ENCODE measurements at places on chromosomes 5 and 9.
A peak's percentile ranks its signal among the peaks of the same experiment; 100 is the strongest.

- no peak for DNase-seq
Measured at GRCh38 chr5:77229887-77230286, 19.4 kb downstream of the PDE8B start.

DNA sequence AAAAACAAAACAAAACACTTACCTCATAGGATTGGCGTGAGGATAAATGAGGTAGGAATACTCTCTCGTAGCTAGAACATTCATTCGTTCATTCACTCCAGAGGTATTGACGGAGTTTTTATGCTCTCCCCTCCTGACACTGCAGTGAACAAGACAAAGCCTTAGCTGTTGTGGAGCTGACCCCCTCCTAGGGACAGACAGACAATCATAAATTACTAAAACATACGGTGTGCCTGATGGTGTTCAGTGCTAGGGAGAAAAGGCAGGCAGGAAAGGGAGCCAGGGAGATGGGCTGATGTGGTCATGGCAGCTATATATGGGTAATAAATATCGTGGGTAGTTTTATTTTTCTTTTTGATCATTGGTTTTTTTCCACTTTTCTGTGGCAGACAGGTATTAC lies 5.7 kb upstream of the BRD3 start:
- no peak for DNase-seq

DNA sequence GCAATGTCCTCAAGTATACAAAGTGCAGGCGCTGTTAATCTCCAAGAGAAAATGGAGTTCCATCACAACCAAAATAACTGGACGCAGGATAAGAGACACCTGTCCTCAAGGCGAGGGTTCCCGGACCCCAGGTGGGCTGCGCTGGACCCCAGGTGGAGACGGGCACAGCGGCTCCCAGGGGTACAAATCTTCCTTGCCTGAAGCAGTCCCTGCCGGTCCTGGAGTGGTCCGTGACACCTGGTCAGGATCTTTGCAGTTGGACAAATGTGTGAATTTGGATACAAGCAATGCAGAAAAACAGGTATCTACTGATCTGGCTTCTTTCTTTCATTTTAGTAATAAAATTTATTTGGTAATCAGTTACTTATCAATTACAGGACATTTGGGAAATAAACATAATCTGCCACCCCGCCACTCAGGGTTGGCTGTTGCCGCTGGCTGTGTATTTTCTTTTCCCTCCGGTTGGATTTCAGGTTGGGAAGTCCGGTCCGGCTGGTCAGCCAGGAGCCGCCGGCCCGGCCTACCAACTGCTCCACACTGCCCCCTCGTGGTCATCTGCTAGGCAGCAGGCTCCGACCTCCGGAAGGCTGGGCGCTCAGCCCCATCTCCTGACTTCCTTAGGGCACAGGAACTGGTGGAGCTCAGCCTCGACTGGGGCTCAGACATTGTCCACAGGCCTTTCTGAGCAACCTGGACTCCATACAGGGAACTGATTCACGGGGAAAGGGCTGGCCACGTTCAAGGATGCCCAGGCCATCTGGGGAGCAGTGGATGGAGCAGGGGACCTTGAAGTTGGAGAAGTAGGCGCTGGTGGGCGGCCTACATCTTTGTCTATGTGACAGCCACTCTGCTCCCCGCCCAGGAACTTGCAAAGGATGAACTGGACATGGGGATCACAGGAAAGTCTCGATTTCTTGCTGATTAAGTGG lies 43.4 kb downstream of the NXNL2 start:
- peak; percentile 74 for DNase-seq

GRCh38 chr9:100186356-100186755 lies 87.3 kb downstream of the INVS start:
- no peak for DNase-seq

- no peak for DNase-seq
Measured at GRCh38 chr5:135442431-135443160, 4.6 kb downstream of the DCANP1 start.

- DNase-seq, result no peak
Measured at GRCh38 chr5:37886242-37886905, 46.5 kb upstream of the GDNF start.

DNA sequence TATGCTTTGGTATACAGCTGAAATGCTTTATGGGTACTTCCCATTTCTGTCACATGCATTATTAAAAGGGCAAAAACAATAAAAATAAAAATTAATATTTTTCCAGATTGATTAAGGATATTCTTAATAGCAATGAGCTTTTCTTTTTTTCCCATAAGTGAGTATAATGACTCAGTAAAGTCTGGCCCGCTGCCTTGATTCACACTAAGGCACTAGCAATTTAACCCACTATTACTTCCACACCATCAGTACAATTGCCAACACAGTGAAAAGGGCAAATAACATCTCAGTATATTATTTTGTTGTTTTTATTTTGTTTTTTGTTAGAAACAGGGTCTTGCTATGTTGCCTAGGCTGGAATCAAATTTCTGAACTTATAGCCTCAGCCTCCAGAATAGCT lies 150.1 kb downstream of the RNF180 start:
- no peak for DNase-seq

DNA sequence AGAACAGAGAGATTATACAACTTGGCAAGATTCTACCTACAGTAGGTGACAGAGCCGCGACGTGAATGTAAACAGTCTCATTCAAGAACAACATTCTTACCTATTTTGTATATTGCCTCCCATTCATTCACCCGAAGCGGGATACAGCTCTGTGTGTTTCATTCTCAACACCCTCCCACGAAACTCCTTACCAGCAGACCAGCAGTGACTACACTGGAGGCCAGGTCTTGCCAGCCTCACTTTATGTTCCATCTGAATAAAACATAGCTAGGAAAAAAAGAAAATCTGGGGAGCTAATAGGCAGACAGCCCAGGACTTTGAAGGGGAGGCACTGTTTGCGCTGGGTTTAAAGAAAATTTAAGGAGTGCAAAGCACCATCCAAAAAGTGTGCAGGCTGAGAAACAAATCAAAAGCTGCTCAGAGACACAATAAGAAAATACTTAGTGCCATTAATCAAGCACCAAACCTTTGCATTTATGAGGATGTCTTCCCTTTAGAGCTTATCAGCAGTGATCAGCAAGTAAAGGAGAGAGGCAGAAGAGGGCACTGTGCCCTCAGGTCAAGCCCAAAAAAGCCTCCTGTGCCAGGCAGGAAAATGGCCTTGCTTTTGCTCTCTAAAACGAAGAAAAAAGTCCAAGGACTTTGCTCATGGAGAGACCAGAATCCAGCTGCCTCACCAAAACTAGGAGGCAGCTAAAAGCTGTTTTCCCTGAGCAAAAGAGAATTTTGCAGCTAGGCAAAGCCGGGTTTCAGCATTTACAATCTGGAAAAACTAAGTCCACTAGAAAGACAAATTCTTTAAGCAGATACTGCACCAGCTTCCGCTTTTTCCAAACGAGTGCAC lies 295.1 kb downstream of the BNC2 start:
- DNase-seq, result peak; percentile 30

- DNase-seq, result no peak
Measured at GRCh38 chr5:180160215-180160614, 48.8 kb downstream of the RASGEF1C start.

DNA sequence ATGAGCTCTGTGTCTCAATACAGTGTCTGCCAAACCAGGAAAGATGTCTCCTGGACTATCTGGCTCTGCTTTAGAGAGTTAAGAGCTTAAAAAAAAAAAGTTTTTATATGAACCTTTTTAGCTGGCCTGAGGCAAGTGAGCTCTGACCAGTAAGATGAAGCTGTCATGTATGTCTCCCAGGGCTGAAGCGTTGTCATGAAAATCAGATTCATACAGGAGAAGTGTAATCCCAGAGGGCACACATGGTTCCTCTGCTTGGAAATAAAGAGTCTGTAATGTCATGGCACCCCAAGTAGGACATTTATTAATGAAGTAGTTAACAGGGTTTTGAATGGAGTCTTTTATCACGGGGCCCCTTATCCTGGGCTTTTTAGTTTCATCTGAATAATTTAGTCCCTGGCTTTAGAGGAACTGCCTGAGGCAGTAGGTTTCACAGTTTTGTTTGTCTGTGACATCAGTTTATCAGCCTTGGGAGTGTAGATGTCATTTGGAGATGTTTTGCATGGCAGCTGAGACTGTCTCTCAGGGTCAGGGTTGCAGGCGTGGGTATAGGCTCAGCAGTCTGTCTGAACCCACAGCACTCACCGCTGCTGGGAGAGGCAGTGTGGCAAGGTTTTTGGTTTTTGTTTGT lies 223.3 kb downstream of the DIRAS2 start:
- DNase-seq, result peak; percentile 58

- DNase-seq, result peak; percentile 95
Measured at GRCh38 chr9:128683340-128684064, 5.5 kb upstream of the SET start.

- DNase-seq, result no peak
Measured at GRCh38 chr9:3528451-3528850, 2.6 kb upstream of the RFX3 start.

DNA sequence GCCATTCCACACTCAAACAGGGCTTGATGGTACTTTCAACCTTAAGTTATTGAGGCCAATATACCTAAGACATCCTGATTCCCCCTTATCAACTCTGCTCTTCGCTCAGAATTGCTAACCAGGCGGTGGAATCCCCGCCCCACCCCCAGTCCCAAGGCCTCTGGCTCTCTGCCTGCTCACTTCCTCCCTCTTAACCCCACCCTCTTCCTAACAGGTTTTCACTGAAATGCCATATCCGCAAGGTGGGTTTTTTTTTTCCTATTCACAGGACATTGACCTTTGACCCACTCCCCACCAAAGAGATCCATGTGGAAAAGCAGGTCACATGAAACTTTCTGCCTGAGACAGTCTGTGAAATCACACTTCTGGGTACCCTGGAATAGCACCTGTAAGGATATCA lies 66.6 kb upstream of the IFNK start:
- DNase-seq, result peak; percentile 67

GRCh38 chr9:79572032-79572607 lies 355 bp downstream of the TLE4 start:
- DNase-seq, result no peak

- DNase-seq, result no peak
Measured at GRCh38 chr5:161403996-161404395, 142.5 kb downstream of the GABRB2 start.

DNA sequence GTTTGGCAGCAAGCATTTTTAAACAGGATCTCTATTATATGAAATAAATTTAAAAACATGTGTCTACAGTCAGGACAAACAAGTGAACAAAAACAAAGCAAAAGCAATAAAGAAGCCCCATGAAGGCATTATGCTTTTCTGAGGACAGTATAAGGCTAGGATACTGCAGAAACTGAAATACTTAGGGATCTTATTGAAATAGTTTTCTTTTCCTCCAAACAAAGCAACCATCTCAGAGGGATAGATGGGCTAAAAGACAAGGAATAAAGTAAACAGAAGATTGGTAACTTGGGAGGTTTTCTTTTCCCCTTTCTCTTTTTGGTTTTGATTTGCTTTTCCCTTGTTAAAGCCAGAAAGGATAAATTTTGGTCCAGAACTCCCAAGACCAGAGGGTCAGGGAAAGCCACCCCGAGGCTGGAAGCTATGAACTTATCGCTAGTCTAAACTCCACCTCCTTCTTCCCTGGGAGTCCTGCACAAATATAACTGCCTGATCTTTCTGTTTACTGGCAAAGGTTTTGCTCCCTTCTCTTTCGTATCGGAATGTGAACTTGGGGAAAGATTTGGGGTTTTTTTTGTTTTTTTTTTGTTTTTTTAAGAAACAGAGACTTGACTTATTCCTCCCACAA lies 164.0 kb downstream of the GHR start:
- DNase-seq, result no peak

DNA sequence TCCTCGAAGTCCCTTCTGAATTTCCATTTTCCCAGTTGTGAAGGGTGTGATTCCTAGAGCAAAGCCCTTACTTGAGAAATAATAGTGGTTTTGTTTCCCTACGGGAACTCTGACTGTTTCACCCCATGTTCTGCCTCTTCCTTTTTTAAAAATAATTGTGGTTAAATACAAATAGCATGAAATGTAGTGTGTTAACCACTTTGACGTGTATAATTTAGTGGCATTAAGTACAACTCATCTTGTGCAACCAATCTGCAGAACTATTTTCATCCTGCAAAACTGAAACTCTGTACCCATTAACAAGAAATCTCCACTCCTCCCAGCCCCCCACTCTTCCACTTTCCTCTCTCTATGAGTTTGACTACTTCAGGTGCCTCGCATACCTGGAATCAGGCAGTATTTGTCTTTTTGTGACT lies 35.6 kb upstream of the HAND1 start:
- no peak for DNase-seq

DNA sequence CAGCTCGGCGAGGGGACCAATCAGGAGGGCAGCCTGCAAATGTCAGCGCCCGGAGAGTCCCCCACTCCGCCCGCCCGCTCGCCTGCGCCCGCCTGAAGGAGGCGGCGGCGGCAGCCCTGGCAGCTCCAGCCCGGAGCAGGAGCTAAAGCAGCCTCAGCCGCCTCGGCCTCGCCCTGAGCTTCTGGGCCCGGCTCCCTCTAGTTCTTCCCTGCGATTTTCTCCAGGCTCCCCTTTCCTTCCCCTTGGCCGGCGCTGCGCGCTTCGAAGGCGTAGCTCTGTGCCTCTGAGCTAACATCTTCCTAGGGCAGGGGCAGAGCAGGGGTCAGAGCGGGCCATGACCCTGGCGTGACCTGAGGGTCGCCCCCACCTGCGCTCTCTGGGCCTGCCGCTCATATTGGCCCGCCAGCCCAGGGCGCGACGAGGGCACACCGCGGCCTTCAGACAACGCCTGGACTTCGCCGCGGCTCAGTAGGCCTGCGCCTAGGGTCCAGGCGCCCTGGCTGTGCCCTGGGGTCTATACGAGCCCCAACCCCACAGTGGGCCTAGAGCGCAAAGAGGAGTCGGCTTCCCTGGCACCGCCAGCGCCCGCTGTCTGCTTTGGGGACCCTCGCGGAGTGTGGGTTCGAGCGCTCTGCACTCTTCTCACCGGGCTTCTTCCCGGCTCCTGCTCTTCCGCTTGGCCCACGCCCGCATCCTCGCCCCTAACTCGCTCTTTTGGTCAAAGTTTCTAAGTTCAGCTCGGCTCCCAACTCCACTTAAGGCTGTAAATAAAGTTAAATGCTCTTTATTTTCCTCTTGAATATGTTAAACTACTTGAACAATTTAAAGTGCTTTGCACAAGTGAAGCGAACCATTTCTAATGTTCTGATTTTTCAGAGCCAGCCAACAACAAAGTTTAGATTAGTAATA lies 504 bp upstream of the OTP start:
- peak; percentile 92 for DNase-seq

GRCh38 chr9:4927701-4928100 lies 57.4 kb upstream of the JAK2 start:
- DNase-seq, result no peak

- DNase-seq, result no peak
Measured at GRCh38 chr9:130519927-130520326, 59.5 kb upstream of the FUBP3 start.

- DNase-seq, result peak; percentile 56
Measured at GRCh38 chr9:125428060-125428901, 166.7 kb downstream of the GAPVD1 start.

GRCh38 chr5:7878381-7878873 lies 9.5 kb downstream of the MTRR start:
- DNase-seq, result no peak

GRCh38 chr5:163439092-163439425 lies 1.7 kb downstream of the CCNG1 start:
- no peak for DNase-seq

DNA sequence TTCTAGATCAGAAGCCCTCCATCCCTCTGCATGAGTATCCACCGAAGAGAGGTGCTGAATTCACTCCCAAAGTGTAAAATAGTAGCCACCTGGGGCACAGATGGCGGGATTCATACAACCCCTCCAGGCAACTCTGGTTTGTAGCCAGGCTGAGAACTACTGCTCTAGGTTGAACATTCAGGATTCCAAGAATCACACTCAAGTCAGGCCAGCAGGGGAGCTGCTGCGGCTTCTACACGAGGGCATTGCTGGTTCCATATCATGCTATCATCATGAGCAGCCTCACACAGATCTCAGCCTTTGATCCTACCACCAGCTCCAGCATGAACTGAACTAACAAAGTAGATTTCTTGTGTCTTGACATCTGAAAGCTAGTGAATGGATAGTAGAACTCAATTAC lies 367.9 kb downstream of the DIRAS2 start:
- DNase-seq, result peak; percentile 51

All from mesendoderm (in vitro differentiated cells).